ENCODE measurements at places on chromosomes 12 and 14.
A peak's percentile ranks its signal among the peaks of the same experiment; 100 is the strongest.

DNA sequence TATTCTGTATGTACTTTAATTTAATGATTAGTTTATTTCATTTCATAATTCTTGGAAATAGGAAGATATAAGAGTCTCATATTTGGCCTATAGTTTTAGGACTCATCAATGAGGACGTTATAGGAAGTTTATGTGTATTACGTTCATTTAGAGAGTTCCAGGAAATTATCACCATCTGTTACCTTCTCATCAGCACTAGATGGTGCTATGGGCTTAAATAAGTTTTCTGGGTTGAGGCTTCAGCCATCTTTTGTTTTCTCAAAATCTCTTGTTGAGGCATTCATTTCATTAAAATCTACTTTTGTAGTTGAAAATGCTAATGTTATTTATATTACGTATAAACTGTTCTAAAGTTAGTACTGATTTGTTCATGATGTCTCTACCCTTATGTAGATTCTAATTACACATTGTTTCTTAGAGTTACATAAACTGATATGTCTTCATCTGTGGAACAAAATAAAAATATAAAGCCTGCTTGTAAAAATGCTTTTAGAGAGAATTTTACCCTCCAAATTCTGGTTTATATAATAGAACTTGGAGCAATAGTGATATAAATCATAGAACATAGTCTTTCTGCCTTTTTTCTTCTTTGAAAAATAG is 89.2 kb downstream of the CFAP54 start:
- DNase-seq = no peak

GRCh38 chr12:19978193-19978592 is 390.1 kb upstream of the PDE3A start:
- no peak for DNase-seq

DNA sequence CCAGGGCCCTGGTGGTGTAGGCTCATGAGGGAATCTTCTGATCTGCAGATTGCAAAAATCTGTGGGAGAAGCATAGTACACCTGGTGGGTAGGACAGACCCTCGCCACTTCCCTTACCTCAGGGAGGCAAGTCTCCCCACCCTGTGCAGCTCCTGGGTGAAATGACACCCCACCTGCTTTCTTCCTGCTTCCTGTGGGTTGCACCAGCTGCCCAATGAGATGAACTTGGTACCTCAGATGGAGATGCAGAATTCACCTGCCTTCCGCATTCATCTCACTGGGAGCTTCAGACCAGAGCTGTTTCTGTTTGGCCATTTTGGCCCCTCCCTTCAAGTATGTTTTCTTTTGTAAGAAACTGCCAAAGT is 4.7 kb downstream of the CLEC2D start:
- DNase-seq = no peak

DNA sequence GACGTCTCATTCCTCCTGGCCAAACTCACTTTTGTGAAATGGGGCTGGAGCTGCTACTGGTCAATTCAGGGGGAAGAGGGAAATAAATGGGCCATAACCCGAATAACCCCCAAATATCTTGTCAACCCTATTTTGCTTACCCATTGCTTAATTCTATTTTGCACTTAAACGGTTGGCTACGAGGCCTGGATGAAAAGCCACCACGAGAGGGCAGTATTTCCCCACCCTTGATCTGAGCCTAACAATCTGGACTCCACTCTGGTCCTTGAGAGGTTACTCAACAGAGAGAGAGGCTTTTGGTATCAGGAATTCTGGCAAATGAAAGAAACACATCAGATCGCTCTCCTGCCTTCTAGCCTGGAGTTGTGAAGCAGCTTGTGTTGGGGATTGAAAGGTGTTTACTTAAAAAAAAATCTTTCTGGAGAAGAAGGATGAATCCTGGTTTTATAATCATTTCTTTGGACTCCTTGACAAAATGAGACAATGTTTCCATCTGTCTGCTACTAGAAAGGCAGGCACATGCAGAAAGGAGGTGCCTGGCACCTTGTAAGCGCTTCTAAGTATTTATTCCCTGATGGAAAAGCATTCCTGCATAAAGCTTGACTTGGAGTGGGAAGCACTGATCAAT is 22.4 kb upstream of the FBXO21 start:
- DNase-seq = peak; percentile 12

- DNase-seq = no peak
Observed at GRCh38 chr12:93708952-93709351, 31.8 kb downstream of the CRADD start.

DNA sequence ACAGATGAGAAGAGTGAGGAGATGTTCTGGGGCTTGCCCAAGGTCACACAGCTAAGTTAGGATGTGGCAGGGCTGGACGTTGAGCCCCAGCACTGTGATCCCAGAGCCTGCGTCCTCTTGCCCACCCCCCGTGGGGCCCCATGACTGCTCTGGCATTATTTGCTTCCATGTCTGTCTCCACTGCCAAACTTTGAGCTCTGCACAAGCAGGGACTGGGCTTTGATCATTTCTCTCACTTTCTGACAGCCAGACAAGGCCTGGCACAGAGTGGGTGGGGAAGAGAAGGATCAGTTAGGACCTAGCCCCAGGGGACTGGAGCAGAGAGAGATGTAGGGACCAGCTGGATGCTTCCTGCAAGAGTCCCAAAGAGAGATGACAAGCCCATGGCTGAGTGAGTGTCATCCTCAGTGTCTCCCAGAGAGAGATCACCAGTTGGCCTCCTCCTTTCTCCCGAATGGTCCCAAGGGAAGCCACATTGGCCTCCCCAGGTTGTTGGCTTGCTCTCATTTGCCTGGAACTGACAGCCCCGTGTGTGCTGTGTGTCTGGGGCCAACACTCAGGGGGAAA is 126.7 kb upstream of the PWP1 start:
- no peak for DNase-seq

DNA sequence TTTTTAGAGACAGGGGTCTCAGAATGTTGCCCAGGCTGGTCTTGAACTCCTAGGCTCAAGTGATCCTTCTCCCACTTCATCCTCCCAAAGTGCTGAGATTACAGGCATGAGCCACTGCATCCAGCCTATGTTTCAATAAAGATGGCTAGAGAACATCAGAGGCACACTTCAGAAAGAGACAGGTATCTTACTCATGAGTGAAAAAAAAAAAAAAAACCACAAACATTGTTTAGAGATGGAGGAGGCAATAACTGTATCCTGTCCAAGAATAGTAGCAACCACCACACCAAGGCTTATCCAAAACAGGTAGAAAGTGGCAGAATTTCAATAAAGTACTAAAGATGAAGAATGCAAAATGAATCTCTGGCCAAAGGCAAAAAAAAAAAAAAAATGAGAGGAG is 30.3 kb downstream of the EEA1 start:
- no peak for DNase-seq

GRCh38 chr14:75579882-75580281 is 1.5 kb downstream of the FLVCR2 start:
- no peak for DNase-seq

- no peak for DNase-seq
Observed at GRCh38 chr12:47155457-47156166, 75.9 kb upstream of the AMIGO2 start.

DNA sequence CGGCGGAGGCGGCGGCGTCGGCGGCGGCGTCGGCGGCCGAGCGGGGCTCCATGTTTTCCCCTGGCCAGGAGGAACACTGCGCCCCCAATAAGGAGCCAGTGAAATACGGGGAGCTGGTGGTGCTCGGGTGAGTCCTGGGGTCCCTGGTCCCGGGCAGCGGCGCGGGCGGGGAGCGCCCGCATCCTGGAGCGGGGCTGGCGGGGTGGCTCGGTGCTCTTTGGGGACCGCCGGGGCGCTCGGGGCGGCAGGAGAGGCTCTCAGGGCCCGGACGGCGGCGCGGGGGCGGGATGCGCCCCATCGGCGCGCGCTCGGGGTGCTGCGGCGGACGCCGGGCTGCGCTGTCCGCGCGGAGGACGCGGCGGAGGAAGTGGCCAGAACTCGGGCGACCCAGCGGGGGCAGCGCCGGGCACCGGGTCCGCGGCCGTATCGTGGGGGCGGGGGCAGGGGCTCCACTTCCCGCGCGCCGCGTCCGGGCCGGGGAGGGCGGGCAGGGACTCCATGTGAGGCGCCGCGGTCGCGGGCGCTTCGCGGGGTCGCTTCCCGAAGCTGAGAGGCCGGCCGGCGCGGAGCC is 485 bp downstream of the PELI2 start:
- DNase-seq = no peak

DNA sequence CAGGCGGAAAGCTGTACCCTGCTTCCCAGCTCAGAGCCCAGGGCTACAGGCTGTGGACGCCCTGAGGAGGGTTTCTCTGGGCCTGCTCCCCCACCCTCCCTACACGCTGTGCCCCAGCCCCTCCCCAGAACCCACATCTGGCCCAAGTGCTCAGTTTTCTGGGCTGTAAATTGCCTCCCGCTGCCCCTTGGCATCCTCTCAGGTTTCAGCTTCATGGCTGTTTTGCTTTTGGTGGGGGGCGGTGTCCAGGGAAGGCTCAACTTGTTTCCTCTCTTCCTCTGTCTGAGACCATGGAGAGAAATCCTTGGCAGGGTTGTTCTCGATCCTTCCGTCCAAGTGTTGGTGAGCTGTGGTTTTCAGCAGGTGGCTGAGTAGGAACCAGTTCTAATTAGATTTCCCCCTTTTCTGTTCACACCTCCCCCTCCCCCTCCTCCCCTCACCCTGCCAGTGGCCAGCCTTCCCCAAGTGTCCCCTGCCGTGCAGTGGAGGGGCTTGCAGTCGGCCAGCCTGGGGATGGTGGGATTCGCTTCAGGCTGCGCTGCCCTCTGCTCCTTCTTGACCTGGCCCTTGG is 61.8 kb downstream of the TSPAN9 start:
- no peak for DNase-seq

DNA sequence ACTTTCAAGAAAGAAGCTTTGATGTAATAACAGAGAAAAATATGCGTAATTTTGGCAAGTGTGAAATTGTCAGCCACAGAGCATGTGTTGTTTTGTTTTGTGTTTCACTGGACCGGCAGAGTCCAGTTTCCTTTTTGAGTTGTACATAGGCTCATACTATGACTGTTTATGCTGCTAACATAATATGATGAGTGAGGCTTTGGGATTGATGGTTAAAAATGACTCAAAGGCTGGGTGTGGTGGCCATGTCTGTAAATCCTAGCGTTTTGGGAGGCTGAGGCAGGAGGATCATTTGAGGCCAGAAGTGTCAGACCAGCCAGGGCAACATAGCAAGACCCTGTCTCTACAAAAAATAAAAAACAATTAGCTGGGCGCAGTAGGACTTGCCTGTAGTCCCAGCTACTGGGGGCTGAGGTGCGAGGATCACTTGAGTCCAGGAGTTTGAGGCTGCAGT is 487.9 kb downstream of the PCNX1 start:
- DNase-seq = no peak

DNA sequence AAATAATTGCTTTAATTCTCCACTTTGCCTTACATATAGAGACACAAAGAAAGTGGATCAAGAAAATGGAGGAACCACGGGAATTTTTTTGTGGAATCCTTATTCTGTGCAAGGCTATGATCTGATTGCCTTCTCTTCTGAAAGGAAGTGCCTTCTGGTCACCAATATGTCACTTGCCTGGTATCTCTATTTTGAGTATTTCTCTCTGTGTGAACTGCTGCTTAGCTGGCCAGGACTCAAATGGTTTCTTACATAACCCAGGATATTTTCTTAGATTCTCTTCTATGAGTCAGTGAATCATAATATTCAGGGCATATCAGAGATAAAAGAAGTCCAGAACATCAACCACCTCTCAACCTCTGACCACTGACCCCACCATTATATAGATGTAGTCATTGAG is 156.1 kb downstream of the DIO2 start:
- DNase-seq = no peak

DNA sequence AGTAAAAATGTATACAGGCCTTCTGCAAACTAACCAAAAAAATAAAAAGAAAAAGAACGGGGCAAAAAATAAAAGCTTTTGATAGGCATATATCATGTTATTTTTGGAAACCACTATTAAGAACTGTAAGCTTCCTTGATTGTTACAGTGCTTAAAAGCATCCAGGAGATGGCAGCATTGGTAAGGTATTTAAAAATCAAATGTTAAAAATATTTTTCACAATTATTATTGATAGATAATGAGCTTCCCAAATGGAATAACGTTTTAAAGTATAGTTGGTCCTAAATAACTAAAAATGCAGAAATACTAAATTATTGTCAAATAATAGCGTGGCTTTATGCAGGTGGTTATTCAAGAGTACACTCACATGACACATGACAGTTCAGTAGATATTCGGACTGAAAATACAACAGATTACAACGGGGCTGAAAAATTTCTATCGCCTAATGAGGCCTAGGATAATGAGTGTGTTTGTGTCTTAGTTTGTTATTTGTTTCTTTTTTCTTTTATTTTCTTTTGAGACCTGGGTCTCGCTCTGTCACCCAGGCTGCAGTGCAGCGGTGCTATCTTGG is 127.2 kb upstream of the ATF7IP start:
- DNase-seq = no peak

GRCh38 chr14:103427485-103428443 is 42.5 kb downstream of the MARK3 start:
- DNase-seq = no peak

DNA sequence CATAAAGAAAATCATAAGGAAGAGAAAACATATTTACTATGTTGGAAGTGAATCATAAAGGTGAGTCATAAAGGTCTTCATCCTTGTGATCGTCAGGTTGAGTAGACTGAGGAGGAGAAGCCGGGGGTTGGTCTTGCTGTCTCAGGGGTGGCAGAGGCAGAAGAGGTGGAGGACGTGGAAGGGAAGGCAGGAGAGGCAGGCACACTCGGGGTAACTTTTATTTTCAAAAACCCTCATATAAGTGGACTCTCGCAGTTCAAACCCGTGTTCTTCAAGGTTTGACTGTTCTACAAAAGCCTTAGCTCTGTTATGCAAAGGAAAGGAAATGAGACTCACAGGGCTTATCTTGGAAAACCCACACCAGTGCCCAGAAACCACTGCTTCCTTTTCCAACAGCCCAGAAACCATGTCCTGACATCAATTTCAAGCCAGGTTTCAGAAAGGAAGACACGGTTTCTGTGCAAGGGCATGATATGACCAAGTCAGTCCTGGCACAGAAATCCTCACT is 14.0 kb downstream of the SMCO2 start:
- DNase-seq = peak; percentile 41

- no peak for DNase-seq
Observed at GRCh38 chr14:56333359-56334292, 215.4 kb downstream of the PELI2 start.

DNA sequence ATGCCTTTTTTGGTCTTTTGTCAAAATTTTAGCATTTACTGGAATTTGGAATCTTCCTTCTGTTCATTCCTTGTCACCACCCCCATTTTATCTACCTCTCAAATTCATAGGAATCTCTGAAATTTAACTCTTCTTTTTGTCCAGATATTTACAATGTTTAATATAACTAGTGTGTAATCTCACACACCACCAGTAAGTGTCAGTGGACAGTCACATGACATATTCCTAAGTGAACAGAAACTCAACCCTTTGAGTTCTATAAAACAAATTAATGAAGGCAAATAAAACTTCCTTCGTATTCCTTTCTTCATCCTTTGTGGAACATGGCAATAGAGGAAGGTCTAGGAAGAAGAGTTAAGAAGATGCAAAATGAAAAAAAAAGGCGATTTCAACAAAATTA is 26.6 kb downstream of the ATF7 start:
- no peak for DNase-seq

Measured in epithelial cell of prostate (primary cell).